ENCODE measurements at places on chromosomes 3 and 15.

DNA sequence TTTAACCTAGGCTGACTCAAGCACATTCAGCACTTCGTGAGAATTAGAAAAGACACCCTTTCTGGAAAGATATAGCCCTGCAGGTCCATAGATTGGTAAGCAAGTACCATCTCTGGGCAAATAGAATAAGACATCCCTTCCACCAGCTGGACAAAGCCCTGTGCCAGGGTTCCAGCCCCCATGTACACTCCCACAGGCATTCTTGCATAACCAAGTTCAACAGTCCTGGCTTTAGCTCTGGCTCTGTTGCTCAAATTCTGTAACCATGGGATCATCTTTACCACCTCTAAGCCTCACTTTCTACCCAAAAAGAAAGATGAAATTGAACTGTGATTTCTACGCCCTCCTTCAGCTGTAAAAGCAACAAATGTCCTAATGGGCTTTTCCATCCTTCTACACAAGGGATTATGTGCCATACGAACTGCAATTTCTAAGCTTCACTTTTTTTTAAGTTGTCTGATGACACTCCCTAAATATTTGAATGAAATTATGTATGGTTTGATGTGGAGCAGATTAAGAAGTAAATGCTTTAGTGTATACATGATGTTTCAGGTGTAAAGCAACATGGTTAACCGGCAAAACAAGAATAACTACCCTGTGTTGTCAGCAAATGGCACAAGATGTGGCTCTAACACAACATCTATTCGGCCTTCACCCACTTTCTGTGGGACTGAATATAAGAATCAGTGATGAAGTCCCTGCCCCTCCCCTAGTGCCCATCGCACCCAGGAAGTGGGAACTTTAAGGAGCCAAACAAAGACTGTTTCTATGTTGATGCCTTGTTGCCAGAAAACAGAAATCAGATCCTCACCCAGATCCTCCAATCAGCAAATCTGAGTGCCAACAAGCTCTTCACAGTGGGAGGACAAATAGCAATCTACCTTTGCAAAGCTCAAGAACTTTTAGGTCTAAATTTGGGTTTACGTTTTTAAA lies 165.7 kb downstream of the P3H2 start:
- DNase-seq, result no peak

DNA sequence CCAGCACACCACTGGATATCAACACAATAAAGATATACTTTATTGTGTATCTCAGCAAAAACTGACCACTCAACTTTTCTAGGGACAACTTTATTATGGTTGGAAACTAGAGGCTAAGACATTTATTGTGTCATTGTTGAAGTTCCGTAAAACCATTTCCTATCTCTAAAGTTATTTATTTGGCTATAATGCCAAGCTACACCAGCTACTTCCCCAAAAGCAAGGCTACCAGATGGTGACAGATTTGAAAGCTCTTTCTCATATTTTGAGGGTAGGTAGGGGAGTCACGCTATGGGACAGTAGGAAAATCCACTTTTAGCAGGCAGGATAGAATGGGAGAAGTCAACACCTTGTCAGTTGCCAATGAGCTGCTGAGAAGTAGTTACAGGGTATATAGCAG lies 834.6 kb upstream of the CFAP20DC start:
- DNase-seq, result no peak

GRCh38 chr3:14935592-14936345 lies 11.6 kb upstream of the NR2C2 start:
- DNase-seq, result no peak

- DNase-seq, result no peak
Measured at GRCh38 chr3:122919291-122919610, 108.3 kb downstream of the SEMA5B start.

- no peak for DNase-seq
Measured at GRCh38 chr3:148742118-148742517, 44.4 kb downstream of the AGTR1 start.

- DNase-seq, result no peak
Measured at GRCh38 chr15:87200149-87200548, 1056.4 kb downstream of the NTRK3 start.

DNA sequence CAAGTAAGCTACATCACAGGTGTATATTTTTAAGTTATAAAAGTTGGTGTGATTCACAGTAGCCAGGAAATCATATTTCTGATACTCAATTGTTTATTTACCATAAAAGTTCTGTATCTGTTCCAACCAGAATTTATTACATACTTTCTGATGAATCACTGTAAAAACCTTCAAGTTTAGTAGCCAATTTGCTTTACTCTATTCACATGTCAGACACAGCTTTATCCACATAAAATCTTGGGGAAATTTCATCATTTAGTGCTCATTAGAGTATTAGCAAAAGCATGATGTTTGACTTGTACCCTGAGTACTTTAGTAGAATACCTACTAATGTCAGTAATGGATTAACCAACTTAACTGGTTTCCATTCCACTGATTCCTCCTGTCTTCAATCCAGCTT lies 249.8 kb downstream of the POLQ start:
- no peak for DNase-seq

- DNase-seq, result no peak
Measured at GRCh38 chr15:97077975-97078374, 747.5 kb downstream of the NR2F2 start.

DNA sequence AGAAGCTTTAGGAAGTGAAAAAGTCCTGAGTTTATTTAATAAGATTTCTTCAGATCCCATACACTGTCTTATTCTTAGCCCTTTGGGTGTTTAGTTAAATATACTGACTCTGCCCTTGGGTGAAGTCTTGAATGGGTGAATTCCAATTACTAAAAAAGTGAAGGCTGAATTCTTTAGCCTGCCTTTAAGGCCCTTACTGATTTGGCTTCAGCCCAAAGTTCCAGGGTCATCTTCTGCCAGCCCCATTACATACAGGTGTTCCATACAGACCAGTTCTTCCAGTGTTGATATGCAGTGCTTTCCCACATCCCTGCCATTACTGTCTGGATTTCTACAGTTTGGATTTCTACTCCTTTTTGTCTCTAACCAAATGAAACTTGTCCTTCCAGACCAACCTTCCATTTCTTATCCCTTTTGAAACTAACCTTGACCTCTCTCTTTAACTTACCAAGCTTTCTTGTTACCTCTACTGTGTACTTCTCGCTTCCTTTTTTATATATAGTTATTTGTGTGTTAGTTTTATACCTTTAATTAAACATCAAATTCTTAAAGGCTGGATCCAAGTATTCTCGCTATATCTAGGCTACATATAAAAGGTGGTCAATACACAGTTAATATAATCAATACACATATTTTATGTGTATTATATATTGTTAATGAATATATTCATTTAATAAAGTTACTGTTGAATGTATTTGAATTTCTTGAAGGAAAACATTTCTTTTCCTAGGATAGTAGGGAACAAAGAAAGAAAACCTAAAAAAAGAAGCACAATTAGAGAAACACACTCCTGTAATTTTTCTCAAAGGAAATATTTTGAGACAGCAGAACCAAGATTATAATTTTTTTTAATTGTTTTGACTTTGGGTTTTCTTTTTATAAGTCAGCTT lies 15.0 kb downstream of the MBNL1 start:
- DNase-seq, result no peak

DNA sequence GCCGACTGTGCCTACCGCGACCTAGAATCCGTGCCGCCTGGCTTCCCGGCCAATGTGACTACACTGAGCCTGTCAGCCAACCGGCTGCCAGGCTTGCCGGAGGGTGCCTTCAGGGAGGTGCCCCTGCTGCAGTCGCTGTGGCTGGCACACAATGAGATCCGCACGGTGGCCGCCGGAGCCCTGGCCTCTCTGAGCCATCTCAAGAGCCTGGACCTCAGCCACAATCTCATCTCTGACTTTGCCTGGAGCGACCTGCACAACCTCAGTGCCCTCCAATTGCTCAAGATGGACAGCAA lies 1.4 kb downstream of the ISLR start:
- DNase-seq, result no peak

- DNase-seq, result no peak
Measured at GRCh38 chr3:172918165-172918564, 167.6 kb downstream of the ECT2 start.

GRCh38 chr3:186095561-186096081 lies 13.3 kb downstream of the ETV5 start:
- DNase-seq, result no peak

- DNase-seq, result no peak
Measured at GRCh38 chr15:30921106-30921505, 17.4 kb downstream of the FAN1 start.

DNA sequence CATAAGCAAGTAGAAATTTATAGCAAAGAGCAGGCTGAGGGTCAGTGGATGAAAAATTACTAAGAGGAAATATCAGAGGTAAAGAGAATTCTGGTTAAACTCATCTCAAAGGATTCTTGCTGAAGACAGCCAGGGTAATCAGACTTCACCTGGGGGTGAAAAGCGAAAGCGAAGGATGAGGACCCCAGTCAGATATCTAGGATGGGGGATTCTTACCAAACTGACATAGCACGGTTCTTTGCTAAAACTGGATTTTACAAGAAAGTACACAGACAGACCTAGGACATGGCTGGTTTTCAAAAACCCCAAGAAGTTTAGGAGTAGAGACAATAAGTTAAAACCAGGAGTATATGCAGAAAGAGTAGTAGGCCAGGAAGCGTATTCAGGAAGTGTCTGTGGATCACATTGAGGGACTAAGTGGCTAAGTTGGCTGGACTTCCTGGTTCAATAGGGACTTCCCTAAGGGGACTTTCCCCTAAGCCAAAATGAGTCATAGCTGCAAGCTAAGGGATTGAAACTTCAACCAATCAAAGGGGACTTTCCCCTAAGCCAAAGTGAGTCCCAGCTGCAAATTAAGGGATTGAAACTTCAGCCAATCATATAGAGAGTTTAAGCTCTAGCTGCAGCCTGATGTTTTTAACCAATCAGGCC lies 2.4 kb upstream of the CFAP91 start:
- DNase-seq, result peak; percentile 19

- no peak for DNase-seq
Measured at GRCh38 chr15:57573151-57573550, 18.6 kb upstream of the MYZAP start.

- DNase-seq, result no peak
Measured at GRCh38 chr15:78685925-78686324, 44.9 kb upstream of the CHRNB4 start.

DNA sequence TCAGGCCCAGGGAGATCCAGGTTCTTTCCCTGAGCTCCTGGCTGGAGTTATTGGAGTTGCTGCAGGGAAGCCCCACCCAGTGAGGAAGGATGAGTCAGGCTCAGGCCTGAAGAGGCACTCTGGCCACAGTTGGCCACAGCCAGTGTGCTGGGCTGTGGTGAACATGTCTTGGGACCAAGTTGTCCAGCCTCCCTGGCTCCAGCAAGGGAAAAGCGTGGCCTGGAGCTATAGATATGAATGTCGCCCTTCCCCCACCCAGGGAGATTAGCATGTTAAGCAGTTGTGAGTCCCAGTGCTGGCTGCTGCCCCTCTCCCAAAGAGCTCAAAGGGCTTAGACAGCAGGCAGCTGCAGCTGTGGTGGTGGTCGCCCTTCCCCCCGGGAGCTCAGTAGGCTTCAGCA lies 963.2 kb downstream of the ROBO2 start:
- no peak for DNase-seq

- no peak for DNase-seq
Measured at GRCh38 chr3:157354722-157355121, 81.9 kb upstream of the PTX3 start.

DNA sequence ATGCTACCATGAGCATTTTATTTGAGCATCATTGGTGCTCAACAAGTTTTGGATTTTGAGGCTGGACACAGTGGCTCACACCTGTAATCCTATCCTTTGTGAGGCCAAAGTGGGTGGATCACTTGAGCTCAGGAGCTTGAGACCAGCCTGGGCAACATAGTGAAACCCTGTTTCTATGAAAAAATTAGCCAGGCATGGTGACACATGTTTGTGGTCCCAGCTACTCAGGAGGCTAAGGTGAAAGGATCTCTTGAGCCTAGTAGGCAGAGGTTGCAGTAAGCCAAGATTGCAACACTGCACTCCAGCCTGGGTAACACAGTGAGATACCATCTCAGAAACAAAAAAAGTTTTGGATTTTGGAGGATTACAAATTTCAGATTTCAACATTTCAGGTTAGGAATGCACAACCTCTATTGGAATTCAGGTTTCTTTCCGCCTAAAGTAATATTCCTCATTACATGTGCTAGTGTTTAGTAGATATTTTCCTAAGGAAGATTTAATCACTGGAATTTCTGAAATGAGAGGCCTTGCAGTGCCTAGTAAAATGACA lies 27.6 kb downstream of the CNOT10 start:
- DNase-seq, result no peak

GRCh38 chr15:65132878-65133547 lies 595 bp downstream of the PDCD7 start:
- no peak for DNase-seq

DNA sequence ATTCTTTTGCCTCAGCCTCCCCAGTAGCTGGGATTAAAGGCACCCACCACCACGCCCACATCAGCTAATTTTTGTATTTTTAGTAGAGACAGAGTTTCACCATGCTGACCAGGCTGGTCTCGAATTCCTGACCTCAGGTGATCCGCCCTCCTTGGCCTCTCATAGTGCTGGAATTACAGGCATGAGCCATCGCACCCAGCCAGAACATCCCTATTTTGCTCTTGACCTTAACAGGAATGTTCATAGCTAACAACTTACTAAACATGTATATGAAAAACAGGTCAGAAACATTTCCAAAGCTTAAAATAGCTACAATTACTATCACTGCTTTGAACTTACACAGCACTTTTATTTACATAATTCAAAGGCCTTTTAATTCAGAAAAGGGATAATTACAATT lies 33.7 kb downstream of the UQCC5 start:
- no peak for DNase-seq

- no peak for DNase-seq
Measured at GRCh38 chr3:119642746-119643473, 17.5 kb downstream of the POPDC2 start.

- no peak for DNase-seq
Measured at GRCh38 chr3:126351086-126351770, 6.0 kb downstream of the KLF15 start.

- no peak for DNase-seq
Measured at GRCh38 chr3:24101676-24102168, 156.6 kb downstream of the NR1D2 start.

Measured in central memory CD8-positive, alpha-beta T cell (primary cell).